Stimulated activated CD8-positive, alpha-beta memory T cell treated with anti-CD3 and anti-CD28 coated beads, Interleukin-2, amount 100 ng/mL, for 1 hour (primary cell): ENCODE measurements at places on chromosomes 7 and 10.

GRCh38 chr7:137696988-137697387 lies 149.8 kb downstream of the DGKI start:
- no peak for DNase-seq

GRCh38 chr10:96758423-96758822 lies 38.1 kb upstream of the PIK3AP1 start:
- no peak for DNase-seq

DNA sequence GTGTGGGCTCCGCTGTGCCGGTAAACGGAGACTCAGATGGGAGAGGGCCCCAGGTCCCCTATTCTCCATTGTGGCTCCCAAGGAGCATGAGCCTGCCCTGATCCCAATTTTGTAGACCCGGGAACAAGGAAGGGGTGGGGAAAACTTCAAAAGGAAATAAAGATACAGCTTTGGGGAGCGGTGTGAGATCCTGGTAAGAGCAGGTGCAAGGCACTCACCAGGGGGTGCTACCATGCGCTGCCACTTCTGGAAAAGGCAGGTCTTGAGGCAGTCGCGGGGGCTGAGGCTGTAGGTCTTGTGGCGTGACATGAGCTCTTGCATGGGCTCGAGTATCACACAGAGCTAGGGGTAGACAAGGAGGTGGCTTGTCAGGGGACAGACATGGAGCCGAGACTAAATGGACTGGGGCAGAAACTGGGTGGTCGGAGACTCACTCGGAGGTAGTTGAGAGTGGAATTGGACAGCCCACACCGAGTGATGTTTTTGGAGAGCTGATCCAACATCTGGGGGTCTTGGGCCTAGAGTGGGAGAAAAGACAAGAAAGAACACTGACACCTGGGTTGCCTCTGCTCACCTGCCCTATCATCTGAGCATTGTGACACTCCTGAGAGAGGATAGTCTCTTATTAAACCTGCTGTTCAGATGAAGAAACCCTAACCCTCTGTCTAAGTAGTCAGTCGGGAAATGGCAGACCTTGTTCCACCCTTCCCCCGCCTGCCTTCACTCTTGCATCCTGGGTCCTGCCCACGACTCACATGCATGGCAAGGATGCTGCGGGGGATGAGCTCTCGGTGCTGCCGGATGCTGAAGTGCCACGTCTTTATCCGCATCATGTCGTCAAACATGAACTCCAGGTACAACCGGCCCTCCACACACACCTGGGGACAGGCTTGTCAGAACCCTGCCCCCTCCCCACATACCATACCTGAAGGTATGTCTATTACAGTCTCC lies 10.7 kb downstream of the LDB1 start:
- DNase-seq, result no peak

GRCh38 chr10:282294-283139 lies 147.3 kb downstream of the ZMYND11 start:
- no peak for DNase-seq

DNA sequence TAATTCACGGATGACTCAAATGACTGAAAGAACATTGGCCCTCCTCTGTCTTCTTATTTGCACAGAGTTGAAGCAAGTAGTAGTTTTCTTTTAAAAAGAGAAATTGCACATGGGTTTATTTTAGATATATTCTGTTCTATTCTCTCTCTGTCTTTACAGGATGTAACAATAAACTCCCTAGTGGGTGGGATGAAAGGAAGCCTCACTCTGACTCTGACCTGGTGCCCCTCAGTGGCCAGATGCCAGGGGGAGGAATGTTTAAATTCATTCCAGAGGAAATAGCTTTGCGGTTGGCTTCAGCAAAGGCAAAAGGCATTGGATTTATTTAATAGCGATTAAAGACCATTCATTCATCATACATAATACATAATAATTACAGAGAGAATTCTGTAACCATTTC lies 156.4 kb upstream of the MTPN start:
- DNase-seq, result no peak

DNA sequence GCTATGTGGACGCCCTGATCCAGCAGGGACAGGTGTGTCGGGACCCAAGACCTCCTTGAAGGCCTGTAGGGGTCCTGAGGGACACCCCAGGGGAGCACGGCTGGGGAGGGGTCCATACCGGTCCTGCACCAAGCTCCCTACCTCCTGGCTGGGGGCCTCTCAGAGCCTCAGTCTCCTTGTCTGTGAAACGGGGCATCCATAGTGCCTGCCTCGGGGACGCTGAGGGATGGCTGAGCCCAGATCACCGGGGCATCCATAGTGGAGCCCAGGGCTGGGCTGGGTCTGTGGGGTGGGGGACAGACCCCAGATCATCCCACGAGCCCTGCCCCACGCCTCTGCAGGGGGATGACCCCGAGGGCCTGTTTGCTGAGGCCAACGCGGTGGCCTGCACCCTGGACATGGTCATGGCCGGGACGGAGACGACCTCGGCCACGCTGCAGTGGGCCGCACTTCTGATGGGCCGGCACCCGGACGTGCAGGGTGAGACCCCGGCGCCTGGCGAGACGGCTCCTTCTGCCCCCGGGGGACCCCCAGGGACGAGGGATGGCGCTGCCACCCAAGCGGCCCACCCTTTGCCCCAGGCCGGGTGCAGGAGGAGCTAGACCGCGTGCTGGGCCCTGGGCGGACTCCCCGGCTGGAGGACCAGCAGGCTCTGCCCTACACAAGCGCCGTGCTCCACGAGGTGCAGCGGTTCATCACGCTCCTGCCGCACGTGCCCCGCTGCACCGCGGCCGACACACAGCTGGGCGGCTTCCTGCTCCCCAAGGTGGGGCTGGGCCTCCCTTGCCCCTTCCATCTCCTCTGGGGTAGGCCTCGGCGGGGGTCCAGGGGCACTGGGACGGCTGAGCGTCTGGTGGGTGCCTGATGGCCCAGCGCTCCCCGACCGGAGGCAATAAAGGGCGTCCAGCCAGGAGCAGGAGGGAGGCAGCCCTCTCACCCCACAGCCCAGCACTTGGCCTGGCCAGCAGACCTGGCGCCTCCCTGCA lies 4.1 kb downstream of the CYP2W1 start:
- no peak for DNase-seq

- no peak for DNase-seq
Observed at GRCh38 chr7:118496138-118496644, 271.7 kb downstream of the ANKRD7 start.

- DNase-seq, result no peak
Observed at GRCh38 chr10:77919713-77920108, 6.8 kb downstream of the DLG5 start.

DNA sequence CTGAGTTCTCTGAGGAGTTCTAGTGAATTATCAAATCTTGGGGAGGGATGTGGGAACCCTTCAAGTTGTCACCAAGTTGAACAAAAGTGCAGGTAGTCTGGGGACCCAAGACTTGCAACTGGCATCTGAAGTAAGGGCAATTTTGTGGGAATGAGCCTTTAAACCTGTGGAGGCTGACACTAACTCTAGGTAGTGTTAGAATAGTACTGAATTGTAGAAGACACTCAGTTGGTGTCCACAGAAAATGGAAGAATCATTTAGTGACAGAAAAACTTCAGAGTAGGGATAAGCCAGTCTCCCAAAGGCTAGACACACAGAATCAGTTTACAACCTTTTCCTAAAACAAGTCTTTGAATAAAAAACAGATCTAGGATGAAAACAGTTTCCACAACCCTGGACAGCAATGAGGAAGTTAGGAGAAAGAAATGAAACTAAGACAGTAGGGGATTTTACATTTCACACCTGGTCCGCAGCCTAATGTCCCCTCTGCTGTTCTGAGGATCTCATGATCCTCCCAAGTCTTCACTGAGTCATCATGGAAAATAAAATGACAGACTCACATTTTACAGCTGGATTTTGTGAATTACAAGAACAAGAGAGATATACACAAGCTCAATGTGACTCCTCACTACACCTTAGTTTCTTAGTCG lies 23.0 kb upstream of the ING3 start:
- no peak for DNase-seq

DNA sequence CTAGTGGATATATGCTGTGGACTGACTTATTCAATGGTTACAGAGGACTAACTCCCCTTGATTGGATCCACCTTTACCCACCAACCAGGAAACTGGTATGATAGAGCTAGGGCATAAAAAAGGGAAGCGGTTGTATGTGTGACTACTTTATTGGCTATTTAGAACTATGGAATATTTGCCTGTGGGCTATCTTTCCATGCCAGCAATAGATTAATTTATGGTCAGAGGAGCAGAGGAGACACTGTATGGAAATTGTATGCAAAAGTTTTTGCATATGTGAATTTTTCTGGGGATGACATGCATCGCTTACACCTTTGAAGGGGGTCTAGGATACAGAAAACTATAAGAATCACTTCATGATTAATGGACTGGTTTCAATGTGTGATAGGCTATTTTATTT lies 105.7 kb downstream of the LHFPL3 start:
- DNase-seq, result no peak

- no peak for DNase-seq
Observed at GRCh38 chr7:135236727-135237126, 3.1 kb downstream of the STRA8 start.

GRCh38 chr7:116284390-116284789 lies 74.1 kb downstream of the TES start:
- DNase-seq, result no peak

DNA sequence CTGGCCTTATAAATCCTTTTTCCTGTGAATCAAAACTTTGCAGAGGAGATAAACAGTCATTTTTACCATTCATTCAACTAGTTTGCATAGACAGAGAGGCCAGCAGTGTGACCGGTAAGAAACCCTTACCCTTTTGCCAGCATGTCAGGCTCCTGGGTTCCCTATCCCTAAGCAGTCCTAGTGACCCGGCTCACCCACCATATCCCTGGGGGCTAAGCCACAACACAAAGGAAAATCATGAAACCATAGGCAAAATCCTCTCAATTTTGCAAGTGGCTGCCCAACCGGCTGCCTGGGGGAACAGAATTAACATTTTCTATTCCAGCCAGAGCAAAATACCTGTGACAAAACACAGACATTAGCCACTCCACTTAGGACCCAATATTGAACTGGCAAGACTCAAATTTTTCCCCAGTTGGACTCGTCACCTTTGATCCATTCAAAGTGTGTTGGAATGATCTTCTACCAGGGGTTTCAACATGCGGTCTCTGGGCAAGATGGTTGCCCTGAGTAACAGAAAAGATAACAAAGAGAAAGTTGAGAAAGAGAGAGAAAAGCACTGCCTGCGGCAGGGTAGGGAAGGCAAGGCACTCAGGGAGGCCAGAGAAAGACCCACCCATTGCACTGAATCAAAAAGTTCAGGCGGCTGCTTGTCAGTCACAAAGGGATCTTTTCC lies 174.8 kb upstream of the NAMPT start:
- no peak for DNase-seq

GRCh38 chr7:115805458-115805857 lies 225.1 kb downstream of the TFEC start:
- no peak for DNase-seq

- DNase-seq, result no peak
Observed at GRCh38 chr10:32028710-32029109, 27.5 kb downstream of the KIF5B start.

GRCh38 chr7:123570390-123571182 lies 13.0 kb upstream of the NDUFA5 start:
- no peak for DNase-seq

DNA sequence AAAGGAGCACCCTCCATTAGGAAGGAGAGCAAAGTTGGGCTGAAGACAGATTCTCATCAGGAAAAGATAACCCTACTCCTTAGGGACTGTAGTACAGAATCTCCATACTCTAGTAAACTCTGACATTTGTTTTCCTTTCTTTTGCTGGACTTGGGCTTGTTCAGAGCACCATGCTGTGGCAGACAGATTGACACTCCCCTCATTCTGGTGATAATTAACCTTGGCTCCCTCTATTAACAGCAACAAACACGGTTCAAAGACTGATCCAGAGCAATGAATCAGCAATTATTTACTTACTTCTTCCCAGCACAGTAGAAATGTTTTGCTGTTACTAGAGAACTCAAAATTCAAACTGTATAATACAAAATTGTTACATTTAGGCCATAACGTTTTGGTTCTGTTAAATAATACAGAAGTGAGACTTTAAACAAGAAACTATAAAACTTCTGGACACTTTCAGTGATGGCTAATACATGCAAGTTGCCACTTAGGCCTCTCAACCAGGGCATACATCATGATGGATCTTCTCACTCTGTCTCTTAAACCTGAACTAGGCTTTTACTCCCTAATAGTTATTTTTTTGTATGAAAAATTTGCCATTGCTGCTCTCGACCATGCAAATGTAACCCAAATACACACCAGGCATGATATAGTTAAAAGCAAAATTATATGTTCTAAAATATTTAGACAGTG lies 639.0 kb downstream of the IPMK start:
- DNase-seq, result no peak

DNA sequence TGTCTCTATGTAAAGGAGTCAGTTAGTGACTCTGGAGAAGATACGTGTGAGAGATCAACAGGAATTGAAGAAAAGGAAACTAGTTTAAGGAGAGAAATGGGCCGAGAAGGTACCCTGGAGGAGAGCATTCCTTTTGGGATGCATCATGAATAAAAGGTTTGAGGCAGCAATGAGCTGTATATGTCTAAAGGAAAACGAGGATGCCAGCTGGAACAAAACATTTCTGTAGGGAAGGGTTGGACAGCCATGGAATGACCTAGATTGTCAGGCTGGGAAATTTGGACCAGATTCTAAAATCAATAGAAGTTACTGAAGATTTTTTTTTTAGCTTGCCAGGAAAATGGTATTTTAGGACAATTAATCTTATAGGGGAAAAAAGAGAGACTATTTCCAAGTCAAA lies 17.2 kb upstream of the MPP7 start:
- DNase-seq, result no peak

DNA sequence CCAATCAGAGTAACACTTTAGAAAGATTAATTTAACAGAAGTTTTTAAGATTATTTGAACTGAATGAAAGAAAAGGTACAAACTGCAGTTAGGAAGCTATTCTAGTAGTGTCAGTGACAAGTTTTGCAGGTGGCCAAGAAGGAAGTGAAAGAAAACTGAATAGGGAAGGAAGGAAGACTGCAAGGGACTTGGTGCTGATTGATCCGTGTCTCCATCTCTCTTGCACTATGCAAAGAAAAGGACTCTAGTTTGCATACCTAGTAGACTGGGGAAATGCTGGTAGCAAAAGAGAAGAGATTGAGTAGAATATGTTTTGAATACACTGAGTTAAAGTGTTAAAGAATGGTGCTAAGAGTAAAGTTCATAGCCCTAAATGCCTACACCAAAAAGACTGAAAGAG lies 33.0 kb downstream of the OR6V1 start:
- DNase-seq, result no peak

DNA sequence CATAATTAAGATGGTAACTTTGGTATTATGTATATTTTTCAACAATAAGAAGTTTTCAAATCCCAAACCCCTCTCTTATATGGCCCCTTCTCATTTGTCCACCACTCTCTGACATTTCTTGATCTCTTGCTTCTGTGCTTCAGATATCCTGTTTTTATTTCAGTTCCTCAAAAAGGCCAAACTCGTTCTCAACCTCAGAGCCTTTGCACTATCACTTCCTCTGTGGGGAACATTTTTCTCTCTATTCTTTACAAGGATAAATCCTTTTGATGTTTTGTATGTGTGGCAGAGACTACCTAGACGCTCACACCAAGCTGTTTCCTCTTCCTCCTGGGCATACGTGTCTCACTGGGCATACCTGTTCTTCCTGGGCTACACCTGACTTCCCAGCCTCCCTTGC lies 54.2 kb upstream of the FRMD4A start:
- DNase-seq, result no peak
